ENCODE measurements at places on chromosomes 11 and 22.

DNA sequence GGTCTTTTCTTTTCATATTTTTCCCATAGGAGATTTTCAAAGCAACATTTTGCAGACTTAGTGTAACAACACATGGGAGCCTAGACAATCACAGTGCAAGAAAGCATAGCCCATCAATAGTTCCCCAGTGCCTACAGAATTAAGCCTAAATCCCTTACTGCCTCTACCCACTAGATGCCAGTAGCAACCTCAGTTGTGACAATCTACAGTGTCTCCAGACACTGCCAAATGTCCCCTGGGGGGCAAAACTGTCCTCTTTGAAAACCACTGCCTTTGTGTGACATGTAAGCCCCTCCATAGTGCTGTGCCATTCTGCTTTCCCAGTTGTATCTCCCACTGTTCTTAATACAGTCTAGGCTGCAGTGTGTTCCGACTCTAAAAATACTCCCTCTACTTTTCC, 1329.0 kb downstream of the LRRC4C start:
- DNase-seq: no peak

- DNase-seq: no peak
Observed at GRCh38 chr11:65797711-65798110, 10.8 kb downstream of the OVOL1 start.

DNA sequence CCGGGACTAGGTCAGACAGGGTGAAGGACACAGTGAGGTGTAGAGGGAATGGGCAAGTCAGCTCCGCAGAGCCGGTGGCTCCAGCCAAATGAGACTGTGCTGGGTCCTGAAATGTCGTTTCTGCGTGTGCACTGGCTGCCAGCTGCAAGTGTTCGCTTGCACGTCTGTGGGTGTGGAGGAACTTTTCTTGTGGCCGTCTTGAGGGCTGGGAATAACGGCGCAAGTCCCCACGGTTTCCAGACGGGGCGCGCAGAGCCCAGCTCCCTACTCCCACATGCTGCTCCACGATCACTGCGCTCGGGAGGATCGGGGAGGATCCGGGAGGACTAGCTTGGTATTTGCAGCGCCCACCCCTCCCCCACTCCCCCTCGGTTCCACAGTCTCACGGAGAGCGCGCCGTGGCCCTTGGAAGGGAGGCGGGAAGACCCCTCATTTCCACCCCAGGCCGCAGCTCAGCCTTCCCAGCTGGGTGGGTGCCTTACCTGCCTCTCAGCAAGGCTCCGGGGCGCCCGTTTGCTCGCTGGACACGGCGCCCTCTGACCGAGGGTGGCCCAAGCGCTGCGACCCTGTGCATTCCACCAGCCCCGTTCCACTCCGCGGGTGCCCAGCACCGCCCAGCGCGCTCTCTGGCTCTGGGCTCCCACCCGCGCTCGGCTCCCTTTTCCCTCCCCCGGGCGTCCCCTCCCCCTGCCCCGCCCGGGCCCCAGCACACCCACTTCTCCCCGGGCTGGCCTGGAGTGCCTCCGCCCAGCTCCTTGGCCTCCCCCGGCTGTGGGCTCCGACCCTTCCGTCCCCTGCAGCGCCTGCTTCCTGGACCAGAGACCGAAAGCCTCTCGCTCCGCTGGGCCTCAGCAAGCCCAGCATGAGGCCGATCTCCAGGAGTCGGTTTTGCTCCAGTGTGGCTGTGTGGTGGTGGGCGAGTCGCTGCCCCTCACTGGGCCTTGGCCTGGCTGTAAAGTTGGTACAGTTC, at the start of gene KCNE3:
KCNE3 (minus strand) TSS at position 634 of the 970 bp plus-strand sequence. CDS start 9,986 bp downstream, outside the sequence.
- DNase-seq: no peak

- DNase-seq: no peak
Observed at GRCh38 chr11:72546866-72547265, 112.5 kb upstream of the CLPB start.

DNA sequence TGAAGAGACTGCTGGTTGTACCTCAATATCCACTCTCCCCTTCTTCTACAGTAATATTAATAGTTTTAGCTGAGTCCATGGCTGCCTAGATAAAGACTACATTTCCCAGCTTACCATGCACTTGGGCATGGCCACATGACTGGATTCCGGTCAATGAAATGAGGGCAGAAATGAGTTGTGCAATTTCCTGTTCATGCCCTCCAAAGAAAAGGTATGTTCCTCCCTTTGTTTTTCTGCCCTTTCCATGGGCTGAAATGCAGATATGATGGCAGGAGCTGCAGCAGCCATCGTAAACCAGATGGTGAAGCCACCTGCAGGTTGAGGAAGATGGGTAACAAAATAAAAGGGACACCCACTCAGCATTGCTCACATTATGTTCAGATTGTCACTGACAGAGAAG, 15.3 kb upstream of the ELFN2 start:
- no peak for DNase-seq

DNA sequence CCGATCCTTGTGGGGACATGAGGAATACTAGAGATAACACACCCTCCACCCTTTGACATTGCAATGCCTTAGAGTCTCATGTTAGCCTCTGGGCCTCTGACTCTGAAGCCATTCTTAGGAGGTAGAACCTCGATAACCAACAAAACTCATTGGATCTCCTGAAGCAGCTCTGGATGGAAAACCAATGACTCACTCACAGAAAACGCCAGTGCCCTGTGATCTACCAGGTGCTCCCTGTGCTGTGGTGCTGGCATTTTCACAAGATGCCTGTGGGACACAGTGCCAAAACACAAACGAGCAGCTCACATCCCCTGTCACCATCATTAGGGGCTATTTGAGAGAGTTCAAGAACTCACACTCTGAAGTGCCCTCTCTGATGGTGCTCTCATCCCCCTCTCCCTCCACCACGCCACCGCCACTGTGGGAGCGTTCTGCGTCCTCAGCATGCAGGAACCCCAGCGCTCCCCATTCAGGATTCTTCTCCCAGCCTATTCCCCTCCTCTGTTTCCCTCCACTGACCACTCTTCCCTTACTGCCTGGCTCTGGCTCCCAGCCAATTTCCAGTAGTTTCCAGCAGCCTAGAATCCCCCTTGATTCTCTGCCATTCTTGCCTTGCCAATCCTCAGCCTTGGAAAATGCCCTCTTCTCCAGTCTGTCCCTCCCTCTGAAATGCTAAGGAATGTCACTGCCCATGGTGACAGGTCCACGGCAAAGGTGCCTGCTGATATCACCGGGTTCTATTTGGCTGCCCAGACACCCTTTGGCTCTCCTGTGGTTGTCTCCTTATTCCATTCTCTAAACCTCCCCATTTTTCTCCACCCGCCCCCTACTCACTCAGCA, 4.7 kb upstream of the POLD4 start:
- DNase-seq: no peak

DNA sequence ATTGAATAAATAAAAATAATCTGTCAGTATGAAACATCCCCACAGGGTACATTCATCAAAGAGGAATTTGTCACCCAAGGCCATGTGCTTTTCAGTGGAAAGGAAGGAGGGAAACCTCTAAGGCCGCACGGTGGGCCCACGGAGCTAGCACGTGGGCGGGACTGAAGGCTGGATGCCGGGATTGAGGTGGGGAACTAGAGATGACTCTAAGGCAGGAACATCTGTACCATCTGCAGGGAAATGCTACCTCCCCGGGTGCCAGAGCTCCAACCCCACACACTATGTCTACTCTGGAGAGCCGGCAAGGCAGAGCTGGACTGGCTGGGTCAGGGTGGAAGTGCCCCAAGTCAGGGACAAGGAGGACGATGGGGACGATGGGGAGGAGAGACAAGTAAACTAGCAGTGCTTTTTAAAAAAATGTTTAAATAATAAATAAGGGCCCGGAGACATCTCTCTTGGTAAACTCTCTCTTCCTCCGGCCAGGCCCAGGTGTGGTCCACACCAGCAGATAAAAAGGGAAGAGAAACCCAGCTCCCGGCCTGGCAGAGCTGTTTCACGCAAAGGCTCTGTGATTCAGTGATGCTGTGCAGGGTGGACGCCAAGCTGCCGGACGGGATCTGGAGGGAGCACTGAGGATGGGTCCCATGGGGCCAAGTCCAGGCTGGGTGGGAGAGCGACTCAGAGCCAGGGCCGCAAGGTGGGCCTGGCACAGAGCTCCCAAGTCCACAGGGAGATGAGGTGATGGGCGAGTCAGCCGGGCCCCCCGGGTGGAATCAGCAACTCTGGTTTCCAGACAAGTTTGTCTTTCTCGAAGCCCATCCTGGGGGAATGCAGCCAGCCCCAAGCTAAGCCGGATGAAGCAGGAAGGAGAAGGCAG, 5.8 kb downstream of the LIF start:
- no peak for DNase-seq

GRCh38 chr11:43987384-43988039, 45.1 kb downstream of the C11orf96 start:
- DNase-seq: no peak

DNA sequence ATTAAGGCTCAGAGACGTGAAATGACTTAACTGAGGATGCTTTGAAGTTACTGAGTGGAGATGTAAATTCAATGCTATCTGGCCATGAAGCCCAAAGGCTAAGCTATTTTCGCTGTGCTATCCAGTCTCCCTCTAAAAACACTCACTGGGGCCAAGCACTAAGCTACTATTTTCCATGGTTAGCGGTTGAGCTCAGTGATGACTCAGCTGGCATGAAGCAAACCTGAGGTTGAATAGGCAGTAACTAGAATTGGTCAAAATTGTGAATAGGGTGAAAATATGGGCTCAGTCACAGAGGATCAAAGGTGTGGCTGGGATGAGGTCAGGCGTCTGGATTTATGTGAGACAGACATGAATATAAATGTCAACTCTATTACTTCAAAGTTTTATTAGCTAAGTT, 564.2 kb upstream of the KIRREL3 start:
- DNase-seq: no peak

- no peak for DNase-seq
Observed at GRCh38 chr11:71202966-71203365, 49.4 kb downstream of the SHANK2 start.

DNA sequence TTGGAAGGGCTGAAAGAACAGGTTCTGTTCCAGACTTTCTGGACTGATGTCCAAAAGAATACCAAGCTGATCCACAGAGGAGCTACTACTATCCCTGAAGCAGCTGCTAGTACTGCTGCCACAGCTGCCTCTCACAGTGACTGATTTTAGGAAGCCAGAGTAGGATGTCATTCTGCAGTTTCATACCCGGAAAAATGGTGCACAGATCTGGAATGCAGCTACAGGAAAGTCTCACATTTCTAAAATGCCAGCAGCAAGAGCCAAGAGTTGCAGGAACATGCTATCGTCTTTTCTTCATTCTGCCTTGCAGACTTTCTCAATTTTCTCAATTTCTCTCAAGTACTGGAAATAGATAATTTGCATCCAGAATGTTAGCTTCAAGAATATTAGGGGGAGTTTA, 19.4 kb upstream of the CCDC179 start:
- no peak for DNase-seq

DNA sequence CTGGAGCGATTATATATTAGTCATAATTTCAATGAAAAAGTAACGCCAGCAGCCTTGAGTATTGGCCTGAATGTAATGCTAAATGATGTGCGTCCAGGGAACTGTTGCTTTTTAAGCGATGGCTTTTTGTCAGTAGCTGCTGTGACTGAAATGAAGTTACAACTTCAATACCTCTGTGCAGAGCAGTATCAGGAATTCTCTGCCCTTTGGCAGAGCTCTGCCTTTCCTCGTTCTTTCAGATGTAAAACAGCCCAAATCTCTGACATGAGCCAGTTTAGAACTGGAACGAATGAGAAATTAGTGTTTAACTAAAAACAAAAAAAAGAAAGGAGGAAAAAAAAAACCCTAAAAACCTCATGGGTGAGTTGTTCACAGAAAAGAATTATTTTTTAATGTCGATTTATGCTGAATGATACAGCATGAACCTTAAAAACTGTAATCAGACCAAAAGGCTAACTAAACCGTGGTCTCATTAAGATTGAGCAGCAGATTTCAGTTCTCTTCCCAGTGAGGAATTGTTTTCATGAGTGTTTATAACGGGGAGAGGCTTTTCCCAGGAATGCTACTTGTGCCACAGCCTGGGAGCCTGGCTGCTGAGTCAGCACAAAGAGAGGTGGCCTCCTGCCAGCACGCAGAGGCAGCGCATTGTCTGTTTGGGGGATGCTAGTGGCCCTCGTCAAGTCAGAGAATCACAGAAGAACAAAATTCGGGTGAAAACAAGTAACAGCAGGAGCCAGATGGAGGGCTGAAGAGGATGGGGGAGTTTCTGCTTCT, 146.2 kb upstream of the RASSF10 start:
- no peak for DNase-seq

DNA sequence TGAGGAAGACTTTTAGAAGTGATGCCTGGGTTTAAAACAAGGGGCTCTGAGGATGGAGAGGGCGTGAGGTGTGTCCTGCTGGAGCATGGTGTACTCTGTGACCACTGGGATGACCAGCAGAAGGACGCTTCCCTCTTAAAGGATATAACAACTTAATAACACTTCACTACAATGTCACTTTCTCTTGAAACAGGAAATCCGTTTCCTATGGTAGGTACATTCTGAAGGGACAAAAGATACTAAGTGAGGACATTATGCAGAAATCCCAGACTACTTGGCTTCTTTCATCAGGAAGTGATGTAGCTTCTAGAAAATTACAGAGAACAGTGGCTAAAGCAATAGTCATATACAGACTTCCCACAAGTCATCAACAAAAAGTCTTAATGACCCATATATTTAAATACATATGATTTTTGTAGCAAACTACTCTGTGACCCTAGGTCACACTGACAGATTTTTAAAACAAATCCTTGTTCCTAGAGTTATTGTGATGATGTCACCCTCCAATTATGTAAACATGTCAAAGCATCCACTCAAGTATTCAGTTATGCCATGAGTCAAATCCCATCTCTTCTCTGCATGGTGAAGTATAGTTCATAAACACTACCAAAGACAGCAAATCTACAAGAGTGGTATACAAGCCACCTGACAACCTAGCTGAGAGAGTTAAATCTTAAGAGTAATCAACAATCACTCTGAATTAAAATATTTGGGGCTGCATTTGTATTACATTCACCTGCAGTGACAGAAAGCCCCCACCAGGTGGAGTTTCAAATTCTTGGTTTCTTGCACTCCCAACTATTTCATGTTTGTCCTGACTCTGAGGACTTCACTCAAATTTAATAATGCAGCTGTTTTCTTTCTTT, 32.8 kb downstream of the PITPNB start:
- DNase-seq: peak; percentile 33
